ENCODE measurements at places on chromosomes 3 and 15.

DNA sequence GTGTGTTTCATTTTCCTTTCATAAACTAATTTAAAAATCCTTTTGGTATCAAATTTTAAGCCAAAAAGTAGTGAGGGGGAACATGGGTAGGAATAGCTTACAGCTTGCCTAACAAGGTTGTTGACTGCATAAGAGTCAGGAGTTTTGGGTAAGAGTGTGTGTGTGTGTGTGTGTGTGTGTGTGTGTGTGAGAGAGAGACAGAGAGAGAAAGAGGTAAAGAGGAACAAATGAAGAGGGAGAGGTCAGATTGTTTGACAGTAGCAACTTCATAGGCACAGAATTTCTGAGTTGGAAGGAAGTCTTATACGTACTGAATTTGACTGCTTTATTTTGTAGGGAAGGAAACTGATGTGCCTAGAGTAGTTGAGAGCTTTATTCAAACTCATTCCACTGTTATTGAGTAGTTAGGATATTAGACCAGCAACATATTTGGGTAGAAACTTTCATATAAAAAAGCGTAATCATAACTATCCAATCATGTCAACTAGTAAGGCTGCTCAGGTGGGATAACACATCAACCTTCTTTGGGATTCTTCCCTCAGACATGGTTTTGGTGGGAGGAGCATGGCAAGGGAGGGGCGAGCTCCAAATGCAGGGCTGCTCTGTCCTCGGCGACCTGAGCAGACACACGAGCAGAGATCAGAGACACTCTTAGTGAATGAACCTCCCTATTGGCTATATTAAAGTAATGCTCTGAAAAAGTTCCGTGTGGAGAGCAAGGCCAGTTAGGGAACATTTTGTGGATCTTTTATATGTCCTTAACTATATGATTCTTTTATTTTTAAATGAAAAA, 86.4 kb downstream of the LPP start:
- no peak for DNase-seq

GRCh38 chr3:97720417-97720816, 44.1 kb upstream of the ARL6 start:
- no peak for DNase-seq

DNA sequence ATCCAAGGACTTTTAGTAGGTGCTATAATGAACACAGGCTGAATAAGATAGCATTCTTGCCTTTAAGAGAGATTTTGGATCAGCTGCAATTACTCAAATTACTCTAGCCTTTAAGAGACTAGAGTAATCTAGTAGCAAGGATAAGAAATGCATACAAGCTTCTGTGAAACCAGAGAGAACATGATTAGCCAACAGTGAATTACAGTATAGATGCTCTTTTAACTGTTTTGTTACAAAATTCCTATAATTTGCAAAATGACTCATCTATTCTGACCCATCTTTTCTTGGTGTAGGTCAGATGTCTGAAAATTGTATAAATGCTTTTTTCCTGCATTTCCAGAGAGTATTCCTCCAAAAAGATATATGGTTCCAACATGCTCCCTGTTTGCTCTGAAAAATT, 66.9 kb downstream of the CEP63 start:
- DNase-seq: no peak

DNA sequence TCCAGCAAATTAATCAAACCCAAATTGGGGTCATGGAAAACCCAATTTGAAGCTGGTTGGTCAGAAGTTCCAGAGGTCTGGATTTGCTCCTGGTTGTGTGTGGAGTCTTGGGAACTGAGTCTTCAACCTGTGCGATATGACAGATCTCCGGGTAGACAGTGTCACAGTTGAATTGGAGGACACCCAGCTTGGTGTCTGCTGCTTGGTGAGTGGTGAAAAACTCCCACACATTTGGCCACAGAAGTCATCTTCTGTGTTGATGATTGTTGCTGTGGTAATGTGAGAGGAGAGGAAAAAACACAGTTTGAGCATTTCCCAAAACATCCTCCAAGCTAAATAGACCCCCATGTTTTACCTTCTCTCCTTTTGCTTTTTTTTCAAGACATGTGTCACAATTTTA, 218.1 kb downstream of the TP63 start:
- no peak for DNase-seq

DNA sequence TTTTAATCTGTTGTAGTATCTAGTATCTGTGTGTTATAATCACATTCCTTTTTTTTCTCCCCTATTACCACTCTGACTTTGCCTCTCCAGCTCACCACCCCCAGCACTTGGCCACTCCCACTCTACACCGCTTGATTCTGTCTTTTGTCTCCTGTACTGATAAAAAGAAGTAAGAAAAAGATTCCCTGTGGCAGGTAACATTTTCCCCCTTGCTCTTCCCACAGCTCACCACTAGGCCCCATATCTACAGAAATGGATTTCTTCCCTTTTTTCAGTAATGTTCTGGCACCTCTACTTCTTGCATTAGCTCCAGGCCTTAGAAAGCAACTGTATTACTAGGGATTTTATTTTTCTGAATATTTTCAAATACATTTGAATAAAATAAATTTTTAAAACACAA, 25.6 kb downstream of the KCNH8 start:
- no peak for DNase-seq
